ENCODE measurements at places on chromosomes 7 and 10.

GRCh38 chr7:101377189-101377736, 14.6 kb downstream of the COL26A1 start:
- DNase-seq = no peak

DNA sequence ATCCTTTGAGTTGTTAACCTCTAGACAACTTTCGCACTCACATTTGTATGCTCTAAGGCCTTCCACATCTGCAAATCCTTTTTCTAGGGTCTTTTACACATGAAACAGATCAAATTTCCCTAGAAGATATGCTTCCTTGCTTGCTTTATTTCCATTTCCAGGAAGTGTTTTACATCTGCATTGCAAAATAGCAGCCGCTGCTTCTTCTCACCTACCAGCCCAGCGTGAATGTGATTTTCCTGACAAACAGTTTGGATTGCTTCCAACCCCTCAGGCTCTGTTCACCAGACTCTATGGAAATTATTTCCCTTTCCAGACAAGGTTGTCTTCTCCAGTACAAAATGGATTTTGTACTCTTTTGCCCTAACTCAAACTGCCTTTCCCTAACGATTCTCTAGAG, 50.9 kb upstream of the PAPSS2 start:
- DNase-seq = no peak

- no peak for DNase-seq
Observed at GRCh38 chr7:132836746-132837145, 245.1 kb downstream of the CHCHD3 start.

GRCh38 chr7:18808026-18808425, 309.4 kb downstream of the TWIST1 start:
- DNase-seq = no peak

DNA sequence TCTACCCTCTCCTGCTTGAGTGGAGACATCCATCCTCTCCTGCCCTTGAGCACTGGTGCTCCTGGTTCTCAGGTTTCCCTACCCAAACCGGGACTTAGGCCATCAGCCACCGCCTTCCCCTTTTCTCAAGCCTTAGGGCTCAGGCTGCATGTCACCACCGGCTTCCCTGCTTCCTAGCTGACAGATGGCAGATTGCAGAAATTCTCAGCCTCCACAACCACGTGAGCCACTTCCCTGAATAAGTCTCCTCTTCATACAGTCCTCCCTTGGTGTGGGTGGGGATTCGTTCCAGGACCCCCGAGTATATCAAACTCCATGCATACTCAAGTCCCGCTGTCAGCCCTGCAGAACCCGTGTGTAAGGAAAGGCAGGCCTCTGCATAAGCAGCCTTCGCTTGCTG, 203.5 kb upstream of the ZNF32 start:
- DNase-seq = peak; percentile 57

DNA sequence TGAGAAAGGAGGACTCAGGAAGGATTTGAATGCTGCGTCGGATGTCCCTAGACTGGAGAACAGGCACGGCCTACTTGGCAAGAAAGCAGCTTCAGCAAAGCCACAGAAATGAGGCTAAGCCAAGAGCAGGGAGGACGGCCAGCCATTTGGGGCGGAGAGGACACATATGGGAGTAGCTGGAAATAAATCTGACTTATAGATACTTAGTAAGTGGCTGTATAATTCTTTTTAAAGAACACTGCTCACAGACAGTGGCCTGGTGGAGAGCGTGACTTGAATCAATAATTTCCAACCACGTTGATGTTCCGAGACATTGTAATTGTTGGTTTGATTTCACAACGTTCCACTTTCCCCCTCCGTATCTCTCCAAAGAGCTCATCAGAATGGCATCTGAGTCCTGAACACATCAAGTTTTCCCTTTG, 67.7 kb upstream of the JCAD start:
- no peak for DNase-seq

DNA sequence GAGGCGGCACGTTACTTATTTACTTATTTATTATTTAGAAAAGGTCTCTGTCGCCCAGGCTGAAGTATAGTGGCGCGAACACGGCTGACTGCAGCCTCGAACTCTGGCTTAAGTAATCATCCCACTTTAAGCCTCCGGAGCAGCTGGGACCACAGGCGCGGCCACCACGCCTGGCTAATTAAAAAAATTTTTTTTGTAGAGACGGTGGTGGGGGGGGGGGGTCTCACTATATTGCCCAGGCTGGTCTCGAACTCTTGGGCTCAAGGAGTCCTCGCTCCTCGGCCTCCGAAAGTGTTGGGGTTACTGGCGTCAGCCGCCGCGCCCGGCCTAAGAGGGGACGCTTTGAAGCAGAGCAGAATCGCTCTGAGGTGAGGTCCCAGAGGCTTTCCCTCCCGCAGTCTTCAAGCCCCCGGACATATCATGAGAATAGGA, 675 bp upstream of the FRAT2 start:
- no peak for DNase-seq

GRCh38 chr7:144769352-144769751, 66.5 kb downstream of the TPK1 start:
- no peak for DNase-seq

DNA sequence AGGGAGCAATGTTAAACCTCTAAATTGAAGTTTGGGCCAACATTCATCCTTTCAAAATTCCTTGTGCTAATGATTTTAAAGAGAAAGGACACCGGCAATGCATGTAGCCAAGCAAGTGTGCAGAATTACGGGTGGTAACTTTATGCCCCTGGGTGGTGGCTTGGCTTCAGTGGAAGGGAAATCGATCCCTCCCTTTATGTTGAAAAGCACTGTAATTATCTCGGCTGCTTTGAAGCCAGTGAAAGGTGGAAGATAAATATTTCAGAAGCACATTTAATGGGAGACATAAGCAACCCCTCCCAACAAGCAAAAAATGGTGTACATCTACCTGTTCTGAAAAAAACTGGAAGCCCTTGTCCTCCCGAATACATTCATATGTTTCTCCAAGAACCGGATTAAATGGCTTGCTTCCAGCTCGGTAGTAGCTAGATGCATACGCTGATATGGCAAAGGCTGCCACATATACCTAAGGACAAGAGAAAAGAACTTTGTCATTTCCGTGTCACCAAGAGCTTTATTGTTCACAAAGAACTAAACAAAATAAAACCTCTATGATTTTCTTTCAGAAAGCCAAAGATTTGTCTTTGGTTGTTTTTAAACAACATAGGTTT, 73.3 kb upstream of the GSDME start:
- DNase-seq = no peak

- DNase-seq = no peak
Observed at GRCh38 chr7:84083846-84084245, 110.7 kb downstream of the SEMA3A start.

GRCh38 chr10:107747851-107748250, 583.3 kb upstream of the SORCS1 start:
- no peak for DNase-seq

GRCh38 chr10:5310914-5311313, 53.9 kb upstream of the UCN3 start:
- no peak for DNase-seq

DNA sequence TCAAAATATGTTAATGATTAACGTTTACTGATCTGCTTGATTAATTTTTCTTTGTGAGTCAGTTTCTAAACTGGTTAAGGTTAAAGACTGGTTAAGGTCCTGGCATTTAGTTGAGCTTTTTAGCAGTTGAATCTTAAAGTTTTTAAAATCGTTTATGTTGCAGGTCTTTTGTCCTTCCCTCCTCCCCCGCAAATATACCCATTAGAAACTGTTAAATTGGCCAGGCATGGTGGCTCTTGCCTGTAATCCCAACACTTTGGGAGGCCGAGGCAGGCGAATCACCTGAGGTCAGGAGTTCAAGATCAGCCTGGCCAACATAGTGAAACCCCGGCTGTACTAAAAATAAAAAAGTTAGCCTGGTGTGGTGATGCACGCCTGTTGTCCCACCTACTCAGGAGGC, 100.9 kb downstream of the PODXL start:
- no peak for DNase-seq

DNA sequence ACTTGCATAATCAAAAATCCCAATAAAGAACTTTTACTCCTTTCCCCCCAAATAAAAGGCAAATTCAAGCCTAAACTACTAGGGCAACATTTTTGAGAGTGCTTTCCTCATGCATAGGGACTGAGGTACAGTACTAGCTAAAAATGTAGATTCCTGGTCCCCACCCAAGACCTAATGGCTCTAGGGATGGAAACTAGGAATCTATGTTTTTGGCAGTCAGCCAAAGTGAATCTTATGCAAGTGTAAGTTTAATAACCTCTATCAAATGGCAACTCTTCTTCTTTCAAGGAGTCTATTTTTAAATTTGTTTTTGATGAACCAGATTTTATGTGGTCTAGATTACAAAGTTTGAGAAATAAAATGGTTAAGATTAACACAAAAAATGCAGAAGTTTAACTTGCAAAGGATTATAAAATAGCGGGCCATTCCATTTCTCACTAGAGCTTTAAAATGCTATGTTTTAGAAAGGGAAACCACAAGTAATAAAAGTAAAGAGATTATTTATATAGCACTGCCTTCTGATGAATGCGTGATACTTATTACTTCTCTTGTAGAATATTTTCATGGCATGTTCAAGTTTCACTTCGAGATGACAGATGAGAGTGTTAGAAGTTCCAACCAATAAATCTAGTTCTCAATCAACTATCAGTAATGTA, 70.4 kb upstream of the MDFIC start:
- DNase-seq = no peak

DNA sequence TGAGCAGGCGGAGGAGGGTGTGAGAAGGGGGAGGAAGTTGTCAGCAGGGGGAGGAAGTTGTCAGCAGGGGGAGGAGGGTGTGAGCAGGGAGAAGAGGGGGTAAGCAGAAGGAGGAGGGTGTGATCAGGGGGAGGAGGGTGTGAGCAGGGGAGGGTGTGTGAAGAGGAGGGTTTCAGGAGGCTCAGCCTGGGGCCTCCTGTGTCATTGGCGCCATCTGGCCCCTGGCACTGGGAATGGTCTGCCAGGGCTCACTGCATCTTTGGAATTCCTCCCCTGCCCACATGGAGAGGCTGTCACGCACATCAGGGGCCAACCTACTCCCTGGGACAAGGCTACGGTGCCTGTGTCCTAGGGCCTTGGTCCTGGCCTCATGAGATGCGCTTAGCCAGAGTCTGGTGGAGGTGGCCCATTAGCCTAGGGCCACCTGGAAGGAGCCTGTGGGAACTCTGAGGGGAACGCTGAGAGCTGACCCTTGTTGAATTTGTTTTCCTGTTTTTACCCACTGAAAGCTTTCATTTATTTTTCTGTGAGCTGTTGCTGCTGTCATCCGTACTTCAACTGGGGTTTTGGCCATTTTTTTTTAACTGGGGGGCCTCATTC, 18.0 kb downstream of the CAMK2B start:
- peak; percentile 79 for DNase-seq

DNA sequence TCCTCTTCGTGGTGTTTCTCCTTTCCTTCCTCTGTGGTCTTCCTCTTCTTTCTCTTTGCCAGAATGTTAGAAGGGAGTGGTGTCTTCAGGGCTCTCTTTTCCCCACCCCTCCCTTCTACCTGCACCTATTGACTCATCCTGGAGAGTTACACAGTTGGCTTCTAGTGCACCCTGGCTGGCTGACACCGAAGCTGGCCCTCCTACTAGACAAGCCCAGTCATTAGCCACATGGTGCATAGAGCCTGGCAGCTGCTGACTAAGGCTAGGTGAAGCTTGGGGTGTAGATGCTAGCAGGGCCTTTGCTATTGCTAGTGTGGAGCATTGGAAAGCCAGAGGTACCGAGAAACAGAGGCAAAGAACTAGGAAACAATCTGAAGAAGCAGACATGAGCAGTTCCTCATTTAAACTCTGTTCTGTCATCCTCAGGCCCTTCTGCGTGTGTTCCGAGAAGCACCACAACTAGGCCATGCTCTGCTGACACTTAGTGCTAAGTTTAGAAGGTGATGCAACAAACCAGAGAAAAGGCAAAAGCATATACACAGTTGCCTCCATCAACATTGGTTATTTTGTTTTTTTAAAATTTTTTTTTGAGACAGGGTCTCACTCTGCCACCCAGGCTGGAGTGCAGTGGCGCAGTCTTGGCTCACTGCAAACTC, 213.9 kb downstream of the BAMBI start:
- DNase-seq = no peak

GRCh38 chr7:1538544-1539180, 8.2 kb downstream of the MAFK start:
- no peak for DNase-seq

GRCh38 chr7:131945313-131945911, 389.0 kb upstream of the PODXL start:
- DNase-seq = peak; percentile 57

- DNase-seq = no peak
Observed at GRCh38 chr10:108788891-108789290, 1134.4 kb downstream of the XPNPEP1 start.

- peak; percentile 87 for DNase-seq
Observed at GRCh38 chr10:26269754-26270153, 53.2 kb downstream of the GAD2 start.

DNA sequence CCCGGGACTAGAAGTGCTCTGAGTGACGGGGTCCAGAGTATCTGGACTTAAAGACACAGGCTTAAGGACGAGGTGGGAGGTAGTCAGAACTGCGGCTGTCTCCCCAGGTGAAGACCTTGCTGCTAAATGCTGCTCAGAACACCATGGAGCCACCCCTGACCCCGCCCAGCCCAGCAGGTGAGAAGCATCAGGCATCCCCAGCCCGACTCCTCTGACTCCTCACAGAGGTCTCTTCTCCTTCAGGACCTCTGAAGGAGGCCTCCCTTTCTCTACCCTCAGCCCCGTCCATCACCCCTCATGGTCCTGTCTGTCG, 5.8 kb downstream of the NFKB2 start:
- no peak for DNase-seq

DNA sequence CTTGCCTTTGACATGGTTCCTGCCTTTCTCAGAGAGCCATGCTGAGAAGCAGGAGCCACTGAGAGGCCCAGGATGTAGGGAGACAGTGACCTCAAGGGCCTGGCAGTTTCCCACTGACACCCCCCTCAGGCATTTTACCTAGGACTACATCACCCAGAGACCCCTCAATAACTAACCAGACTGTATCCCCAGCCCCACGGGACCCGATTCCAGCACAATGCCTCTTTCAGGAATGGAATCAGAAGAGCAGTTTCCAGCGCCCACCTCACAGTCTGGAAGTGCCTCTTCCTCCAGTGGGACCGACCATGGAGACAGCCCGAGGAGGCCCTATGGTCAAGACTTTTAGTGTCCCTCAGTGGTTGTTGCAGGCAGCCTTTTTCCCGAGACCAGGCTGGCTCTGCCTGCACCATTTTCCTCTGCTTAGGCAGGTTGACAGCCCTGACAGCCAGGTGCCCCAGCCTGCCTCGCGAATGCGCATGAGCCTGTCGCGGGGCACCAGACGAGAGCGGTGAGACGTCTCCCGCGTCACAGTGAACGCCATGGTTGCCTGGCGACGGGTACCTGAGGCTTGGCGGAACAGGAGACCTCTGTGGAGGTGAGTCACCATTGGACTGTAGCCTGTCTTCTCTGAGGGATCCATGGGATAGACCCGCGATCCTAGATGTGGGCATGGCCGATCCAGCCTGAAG, 28.4 kb upstream of the ZNF273 start:
- DNase-seq = no peak

- DNase-seq = no peak
Observed at GRCh38 chr10:113517901-113518260, 35.0 kb upstream of the HABP2 start.

GRCh38 chr7:140218656-140219055, 41.9 kb upstream of the KDM7A start:
- no peak for DNase-seq
